ENCODE measurements at places on chromosomes 13 and 19. TPM values are rescaled to one million over a fixed set of nuclear protein-coding genes. Genes with fewer than 3 reads are reported as not detected.

Gene STOML3
- not detected for total RNA-seq

Gene SYCN
- total RNA-seq: not detected

Gene SIX5
- 27.3 TPM for total RNA-seq

Gene ZNF724
- 67.2 TPM for total RNA-seq

Gene RGL3
- 40.9 TPM for total RNA-seq

Gene MAMSTR
- 2.9 TPM for total RNA-seq

Gene NCR1
- 4.6 TPM for total RNA-seq

Gene KCTD4
- total RNA-seq: not detected

Gene CYSLTR2
- total RNA-seq: not detected

Gene FGF22
- total RNA-seq: 1.9 TPM

Gene ACOD1
- not detected for total RNA-seq

Gene VSTM2B
- total RNA-seq: 1.2 TPM

Gene ZNF418
- 18.8 TPM for total RNA-seq

Gene AXL
- 51.0 TPM for total RNA-seq

Gene EVI5L
- total RNA-seq: 11.0 TPM

Gene RASIP1
- 9.3 TPM for total RNA-seq

Gene ZNF440
- total RNA-seq: 7.9 TPM

All from H1 (cell line).